ENCODE measurements at places on chromosomes 16 and 17.
A peak's percentile ranks its signal among the peaks of the same experiment; 100 is the strongest.

DNA sequence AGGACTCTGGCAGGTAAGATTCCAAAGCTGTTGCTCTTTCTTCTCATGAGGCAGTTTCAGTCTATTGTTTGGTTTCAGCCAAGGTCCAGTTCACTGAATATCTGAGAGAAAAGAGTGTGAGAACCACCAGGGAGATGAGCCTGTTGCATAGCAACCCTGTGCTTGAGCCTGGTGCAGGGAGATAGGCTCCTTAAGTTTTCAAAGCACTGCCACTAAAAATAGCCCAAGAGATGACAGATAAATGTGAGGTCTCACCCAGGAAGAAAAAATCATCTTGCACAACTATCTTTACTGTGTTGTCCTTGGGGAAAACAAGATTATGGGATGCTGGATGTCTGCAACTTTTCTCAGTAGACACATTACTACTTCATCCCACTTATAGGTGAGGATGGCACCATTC lies 26.2 kb upstream of the NUDT7 start:
- no peak for DNase-seq

- no peak for DNase-seq
Measured at GRCh38 chr17:57677858-57678257, 67.2 kb downstream of the CCDC182 start.

DNA sequence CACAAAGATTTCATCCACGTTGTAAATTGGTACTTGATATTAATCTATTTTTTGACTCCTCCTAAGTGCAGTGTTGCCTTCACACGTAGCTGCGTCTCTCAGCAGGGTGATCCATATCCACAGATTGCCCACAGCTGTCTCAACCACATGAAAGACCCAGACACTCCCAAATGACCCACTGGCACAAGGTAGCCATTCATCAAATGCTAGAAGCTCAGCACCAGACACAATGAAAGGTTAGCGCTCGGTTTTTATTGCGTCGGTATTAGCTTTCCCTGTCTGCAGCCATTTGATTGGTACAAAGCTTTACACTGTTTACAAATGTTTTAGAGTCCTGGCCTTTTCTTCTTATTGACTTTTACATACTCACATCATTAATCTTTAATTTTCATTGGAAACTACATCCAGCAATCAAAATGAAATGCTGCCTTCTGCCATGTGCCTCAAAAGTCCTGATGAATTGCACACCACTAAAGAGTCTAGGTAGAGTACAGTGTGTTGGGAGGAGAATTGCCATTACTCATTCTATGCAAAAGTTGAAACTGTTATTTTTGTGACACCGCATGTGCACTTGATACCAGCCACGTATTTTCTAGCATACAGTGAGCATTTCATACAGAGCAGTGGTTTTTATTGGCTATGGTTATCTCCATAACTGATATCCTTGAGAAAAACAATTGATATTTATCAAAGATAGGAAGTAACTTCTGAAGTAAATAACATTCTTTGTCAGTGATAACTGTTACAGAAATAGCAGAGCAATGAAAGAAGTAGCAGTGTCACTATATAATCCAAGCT lies 127.3 kb upstream of the NUDT7 start:
- DNase-seq: no peak

GRCh38 chr16:68493412-68494070 lies 45.2 kb upstream of the SMPD3 start:
- DNase-seq: no peak

GRCh38 chr17:57569853-57570252 lies 175.2 kb downstream of the CCDC182 start:
- DNase-seq: no peak

DNA sequence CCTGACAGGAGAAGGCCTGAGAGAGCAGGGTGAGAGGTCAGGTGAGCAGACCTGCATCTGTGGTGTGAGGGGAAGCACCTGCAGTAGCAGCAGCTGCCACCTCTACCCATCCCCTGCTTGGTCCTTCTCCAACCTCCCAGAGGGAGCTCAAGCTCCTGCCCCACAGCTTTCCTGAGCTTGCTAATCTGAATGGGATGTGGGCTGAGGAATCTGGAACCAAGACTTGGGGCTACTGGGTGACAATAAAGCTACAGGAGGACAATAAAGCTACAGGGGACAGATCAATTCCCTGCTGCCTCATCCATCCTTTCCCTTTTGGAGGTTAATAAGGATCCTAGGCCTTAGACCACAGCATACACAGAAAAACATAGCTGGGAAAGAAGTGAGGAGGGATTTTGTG lies 4.9 kb upstream of the TBX4 start:
- DNase-seq: no peak

DNA sequence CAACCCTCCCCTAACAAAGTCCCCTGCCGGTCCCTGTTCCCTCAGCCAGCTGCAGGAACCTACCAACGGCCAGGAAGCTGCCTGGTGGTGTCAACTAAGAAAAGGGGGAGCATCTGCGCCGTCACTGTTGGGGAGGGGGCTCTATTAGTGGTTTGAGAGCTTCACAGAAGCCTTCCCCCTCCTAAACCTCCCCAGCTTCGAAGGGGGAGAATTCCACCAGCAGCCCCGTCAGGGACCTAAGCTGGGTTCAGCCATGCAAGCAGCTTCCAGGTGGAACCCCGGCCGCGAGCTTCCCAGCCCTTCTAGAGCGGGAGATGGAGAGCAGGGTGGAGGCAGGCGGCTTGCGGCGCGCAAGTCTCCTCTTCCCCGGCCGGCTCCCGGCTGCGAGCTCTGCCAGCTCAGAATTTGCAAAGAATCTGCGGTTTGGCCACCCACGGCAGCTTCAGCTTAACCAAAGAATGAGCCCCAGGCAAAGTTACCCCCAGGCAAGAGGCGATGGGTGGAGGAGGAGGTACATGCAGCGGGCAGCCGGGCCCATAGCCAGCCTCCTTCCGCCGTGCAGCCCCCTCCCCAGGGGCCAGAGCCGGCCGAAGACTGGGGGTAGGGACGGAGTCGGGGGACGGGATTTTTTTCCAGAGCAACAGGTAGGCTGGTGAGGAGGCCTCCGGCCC lies 33.7 kb downstream of the DDX19A start:
- peak; percentile 20 for DNase-seq

- no peak for DNase-seq
Measured at GRCh38 chr17:50689251-50689650, 18.5 kb downstream of the ANKRD40 start.

DNA sequence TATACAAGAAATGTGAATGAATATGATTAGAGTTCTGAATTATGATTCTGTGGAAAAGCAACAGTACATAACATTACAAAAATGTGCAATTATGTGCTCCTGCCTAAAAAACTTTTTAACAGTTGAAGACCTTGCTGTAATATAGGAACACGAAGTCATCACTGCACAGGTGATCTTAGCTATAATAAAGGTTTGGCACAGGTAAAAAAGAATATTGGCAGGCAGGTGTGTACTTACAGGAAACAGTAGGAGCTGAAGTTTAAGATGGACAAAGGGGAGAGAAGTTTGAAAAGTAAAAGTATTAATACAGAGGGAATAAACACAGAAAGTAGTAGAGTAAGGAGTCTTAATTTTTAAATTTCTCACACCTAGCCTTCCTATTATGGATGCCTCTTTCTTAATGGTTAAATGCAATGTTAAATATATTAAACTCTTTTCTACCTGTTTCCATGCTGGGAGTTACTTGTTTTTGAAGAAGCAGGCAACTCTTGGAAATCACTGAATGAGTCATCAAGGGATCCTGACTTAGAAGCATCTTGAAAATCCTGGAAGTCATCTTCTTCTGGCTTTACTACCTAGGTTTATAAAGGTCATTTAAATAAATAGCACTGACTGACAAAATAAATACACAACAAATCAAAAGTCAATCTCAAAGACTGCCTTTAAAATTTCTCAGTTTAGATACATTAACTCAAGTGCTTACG lies 40.7 kb downstream of the SYNRG start:
- DNase-seq: no peak

DNA sequence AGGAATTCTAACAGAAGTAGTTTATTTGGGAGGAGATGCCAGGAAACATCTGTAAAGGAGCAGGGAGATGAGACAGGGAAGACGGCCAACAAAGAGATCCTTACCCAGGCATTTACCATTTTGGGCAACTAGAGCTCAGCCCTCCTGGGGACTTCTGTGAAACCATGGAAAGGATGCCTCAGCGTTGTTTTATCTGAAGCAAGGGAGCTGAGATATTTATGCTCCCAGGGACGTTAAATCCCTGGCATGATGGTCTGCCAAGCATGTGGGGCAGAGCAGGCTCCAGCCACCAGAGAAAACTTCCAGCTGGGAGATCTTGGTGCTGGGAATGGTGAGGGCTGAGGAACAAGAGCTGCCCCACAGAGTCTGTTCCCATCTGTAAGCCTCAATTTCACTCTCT lies 114.8 kb upstream of the FOXF1 start:
- DNase-seq: no peak

- no peak for DNase-seq
Measured at GRCh38 chr16:84565669-84566495, 52.0 kb downstream of the COTL1 start.

DNA sequence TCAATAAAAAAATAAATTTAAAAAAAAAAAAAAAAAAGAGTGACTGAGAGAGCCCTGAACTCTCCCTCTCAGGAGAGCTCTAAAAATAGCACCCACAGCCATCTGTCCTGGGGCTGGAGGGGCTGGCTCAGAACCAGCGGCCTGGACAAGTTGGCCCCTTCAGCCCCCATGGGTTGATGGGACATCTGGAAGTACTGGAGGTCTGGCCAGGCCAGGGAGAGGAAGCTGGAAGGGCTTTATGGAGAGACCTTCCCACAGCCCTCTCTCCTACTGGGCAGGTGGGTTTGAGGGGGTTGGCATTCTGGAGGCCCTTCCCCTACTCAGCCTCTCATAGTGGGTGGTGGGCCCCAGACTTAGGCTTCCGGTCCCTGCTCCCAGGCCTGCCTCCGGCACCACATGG lies 93.7 kb upstream of the TMEM97 start:
- no peak for DNase-seq

DNA sequence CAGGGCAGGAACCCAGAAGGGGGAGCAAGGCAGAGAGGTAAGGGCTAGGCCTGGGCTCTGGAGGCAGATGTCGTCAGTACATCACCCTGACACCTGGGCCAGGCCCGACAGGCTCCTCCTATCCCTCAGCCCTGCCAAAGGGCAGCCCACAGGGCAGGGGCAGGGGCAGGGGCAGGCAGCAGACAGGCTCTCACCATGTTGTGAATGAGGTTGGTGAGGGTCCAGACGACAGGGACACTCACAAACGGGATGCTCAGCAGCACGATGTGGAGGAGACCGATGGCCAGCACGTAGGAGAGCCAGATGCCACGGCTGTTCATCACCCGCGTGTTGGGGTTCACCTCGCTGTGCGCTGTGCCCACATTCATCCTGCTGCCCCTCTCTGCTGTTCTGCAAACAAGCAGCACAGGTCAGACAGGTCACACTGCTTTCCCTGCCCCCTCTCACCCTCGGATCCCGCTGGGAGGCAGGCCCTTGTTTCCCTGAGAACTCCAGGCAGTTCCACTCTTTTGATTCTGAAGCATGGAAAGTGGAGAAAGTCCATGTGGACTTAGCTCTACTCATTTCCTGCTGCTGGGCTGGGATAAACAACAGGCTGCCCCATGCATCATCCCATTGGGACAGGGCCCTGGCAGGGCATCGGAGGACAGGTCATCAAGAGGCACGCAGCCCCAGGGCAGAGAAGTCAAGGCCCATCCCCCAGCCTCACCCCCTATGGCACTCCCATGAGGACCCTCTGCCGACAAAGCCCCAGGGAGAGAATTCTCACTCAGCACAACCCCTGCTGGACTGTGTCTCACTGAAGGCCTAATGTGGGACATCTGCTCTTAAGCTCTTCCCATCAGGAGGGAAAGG lies 3.3 kb downstream of the ORMDL3 start:
- DNase-seq: no peak

DNA sequence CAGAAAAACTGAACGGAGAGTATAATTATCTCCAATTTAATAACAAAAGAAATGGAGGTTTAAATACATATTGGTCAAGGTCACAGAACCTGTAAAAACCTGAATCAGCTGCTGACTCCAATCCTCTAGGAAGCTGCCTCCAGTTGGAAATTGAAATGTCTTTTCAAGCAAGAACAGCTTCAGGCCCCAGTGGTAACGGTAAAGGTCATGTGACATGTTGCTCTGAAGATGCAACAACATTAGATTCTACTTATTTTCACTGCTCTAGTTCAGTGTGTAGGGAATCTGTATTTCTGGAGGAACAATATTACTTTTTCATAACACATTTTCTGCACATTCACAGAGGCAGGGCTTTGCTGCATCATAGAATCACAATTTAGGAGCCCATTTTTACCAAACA lies 58.8 kb downstream of the TBX4 start:
- DNase-seq: no peak

DNA sequence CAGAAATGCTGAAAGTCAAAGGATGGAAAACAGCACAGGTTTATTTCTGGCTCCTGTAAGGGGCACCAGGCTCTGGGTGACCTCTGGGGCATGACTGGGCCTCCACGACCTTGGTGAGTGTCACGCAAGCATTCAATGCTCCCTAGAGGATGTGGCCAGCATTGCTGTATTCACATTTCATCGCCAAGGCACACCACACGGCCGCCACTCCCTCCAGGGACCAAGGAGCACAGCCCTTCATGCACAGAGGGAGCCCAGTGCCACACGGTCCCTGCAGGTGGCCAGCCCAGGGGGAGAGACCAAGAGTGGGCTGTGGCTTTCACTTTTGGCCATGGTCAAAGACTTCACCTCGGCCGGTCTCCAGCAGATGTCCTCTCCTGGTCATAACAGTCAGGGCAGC lies 137.4 kb upstream of the TNRC6C start:
- no peak for DNase-seq

DNA sequence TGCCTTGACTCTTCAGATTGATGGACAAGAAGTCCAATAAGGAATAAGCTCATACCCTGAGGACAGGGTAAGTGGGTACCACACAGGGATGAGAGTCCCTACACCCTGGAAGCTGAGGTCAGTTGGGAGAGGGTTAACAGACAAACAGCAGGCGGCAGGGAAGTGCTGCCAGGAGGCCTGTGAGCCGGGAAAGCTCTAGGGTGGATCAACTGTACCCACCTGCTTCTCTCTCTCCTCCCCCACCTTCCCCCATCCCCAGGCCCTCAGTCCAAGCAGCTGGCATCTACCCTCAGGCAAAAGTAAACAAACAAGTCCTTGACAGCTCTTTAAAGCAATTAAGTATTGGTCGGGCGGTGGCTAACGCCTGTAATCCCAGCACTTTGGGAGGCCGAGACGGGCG lies 20.7 kb upstream of the MYLK3 start:
- no peak for DNase-seq

DNA sequence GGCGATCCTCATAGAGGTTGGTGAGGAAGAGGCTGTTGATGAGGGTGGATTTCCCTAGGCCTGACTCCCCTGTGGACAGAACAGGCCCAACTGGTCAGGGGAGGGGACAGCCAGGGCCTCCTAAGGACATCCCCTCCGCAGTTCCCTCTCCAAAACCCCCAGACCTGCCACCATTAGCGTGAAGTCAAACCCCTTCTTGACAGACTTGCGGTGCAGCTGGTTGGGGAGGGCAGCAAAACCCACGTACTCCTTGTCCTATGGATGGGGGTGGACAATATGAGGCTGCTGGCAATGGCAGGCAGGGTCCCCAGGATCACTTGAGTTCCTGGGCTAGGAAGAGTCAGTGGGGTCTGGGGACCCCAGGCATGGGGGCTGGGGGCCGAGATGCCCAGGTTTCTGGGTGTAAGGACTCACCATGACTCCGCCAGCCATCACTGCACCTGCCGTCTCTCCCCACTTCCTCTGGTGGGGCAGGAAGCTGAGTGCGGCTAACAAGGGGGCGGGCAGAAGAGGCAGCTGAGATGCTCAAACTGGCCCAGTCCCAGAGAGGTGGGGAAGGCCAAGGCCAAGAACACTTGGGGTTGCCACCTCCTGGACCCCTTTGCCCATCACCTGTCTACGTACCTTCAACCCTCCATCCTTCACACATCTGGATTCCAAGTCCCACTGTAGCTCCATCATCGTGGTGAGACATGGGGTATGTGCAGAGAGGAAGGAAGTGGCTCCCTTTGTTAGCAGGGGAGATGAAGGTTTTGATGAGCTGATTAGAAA lies at the start of gene SEPTIN1:
TSS of gene SEPTIN1 (minus strand) at position 451 of the 771 bp plus-strand sequence. CDS start at position 432, 19 bp downstream.
- no peak for DNase-seq
